ENCODE measurements at places on chromosomes 11 and 22.
A peak's percentile ranks its signal among the peaks of the same experiment; 100 is the strongest.

DNA sequence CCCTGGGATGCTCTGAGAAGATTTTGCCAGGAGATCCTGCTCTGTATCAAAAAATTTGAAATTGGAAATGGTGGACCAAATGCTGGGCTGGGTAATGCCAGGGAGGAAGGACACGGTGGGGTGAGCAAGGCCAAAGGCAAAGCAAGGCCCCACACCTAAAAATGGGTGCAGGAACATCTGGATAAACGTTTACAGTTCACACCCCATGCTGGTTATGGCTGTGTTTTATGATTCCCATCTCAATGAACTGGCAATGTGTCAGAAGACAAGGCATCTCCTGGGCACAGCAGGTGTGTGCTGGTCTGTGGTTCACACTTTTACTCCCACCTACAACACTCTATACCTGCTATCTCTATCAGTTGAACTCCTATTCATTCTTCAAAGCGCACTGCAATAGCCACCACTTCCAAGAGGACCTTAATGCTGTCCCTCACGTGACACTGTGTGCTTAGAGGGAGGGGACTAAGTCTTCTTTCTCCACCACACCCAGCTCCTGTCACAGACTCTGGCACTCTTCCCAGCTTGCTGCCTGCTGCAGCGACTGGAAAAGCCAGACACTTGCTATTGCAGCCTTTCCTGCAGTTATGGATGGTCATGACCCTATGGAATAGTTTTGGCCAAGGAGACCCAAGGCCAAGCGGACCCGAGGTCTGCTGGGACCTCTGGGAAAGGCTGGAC lies 277.5 kb downstream of the CTTN start:
- DNase-seq = no peak

- no peak for DNase-seq
Measured at GRCh38 chr11:23063276-23063675, 203.0 kb upstream of the CCDC179 start.

- no peak for DNase-seq
Measured at GRCh38 chr11:67498544-67498972, 6.6 kb downstream of the PITPNM1 start.

DNA sequence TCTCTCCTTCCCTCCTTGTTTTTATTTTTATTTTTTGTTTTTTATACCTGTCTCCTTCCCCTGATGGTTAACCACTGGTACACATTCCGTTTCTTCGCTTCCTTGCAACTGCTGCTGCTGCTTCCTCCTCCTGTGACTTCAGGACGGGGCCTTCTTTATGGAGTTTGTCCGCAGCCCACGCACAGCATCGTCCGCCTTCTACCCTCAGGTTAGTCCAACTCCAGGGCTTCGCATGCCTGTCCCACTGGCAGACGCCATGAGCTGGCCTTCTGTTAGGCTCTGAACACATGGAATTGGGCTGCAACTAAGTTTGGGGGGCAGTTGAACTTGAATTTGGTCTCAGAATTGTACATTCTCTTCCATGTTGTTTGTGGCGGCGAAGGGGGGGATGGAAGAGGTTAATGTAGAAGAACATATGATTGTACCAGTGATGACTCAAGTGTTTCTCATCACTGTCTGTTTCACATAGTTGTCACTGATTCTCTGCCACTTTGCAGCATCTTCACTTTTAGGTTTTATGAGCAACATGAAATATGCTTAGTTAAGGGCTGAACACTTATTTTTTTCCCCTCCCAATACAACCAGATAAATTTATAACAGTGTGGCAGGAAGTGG lies 83.0 kb upstream of the YWHAH start:
- DNase-seq = no peak

DNA sequence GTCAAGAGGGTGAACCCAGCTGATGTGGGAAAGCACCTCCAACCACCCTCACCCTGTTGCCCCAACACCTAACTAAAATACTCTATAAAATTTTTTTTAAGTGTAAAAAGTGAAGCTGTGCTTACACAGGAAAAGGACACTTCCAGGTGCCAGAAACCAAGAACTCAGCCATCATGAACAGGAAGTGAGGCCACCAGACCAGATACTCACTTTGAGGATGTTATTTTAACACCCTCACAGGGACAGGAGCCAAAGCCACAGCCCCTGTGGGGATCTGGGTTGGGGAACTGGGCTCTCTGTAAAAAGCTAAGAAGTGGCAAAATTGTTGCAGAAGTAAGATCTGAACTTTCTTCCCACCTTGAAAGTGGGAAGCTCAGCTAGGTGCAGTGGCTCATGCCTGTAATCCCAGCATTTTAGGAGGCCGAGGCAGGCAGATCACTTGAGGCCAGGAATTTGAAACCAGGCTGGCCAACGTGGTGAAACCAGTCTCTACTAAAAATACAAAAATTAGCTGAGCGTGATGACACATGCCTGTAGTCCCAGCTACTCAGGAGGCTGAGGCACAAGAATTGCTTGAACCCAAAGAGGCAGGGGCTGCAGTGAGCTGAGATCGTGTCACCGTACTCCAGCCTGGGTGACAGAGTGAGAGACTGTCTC lies 3.8 kb downstream of the RSPH14 start:
- DNase-seq = no peak

DNA sequence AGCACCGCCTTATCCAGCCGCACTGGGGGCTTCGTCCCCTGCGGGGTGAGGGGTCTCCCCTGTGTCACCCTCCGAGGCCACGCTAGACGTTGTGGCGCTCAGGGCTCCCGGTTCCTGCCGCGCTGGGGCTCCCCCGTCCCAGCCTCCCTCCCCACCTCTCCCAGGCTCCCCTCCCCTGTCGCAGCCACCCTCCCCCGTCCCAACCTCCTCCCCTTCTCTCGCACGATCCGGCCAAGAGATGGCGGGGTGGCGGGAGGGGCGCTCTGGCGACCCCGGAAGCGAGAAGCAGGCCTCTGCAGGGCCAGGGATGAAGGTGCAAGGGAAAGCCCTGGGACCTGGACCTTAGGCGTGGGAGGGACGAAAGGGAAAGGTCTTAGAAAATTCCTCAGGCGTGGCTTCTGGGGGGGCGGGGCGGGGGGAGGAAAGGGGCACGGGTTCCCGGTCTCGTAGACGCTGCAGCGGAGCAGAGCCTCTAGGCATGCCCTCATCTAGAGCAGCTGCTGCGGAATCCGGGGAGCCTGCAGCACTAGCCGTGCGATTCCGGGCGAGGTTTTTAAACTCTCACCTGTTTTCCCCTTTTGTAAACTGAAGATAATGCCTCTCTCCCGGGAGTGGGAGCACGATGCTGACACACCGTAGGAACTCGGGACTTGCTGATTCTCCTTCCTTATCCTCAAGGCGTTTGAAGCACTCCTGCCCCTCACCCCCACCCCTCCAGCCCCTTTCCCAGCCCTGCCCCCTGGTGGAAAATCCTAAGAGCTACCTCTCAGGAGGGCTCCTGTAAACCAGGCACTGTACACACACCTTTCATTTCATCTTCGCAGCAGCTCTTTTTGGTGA lies 14.4 kb downstream of the KCNJ5 start:
- no peak for DNase-seq

- no peak for DNase-seq
Measured at GRCh38 chr11:128587415-128587814, at the start of gene ETS1. ETS1 (minus strand) TSS chr11:128587558; CDS start chr11:128573130, 14,428 bp downstream.

DNA sequence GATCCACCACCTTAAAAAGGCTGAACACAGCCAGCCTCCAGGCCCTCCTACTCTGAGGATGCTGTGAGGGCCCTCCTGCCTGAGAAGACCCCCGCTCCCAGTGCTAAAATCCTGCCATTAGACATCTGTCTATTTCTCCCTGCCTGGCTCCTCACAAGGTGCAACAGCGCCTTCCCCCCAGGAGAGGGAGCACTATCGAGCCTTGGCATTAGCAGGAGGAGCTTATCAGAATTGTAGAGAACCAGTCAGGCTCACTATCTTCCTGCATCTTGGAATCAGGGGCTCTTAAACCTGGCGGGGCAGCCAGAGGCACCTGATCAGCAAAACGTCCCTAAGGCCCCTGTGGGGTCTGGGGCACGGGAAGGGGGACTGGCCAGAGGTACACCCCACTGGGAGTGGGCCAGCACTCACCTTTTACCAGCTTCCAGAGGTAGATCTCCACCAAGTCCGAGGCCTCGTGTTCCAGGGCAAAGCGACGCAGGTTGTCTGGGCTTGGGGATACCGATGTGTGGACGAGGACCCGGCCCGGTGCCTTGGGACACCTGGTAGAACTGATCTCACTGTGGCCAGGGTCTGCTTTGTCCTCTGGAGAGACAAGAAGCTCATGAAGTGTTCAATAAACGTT lies 28.7 kb downstream of the CHRDL2 start:
- DNase-seq = no peak

DNA sequence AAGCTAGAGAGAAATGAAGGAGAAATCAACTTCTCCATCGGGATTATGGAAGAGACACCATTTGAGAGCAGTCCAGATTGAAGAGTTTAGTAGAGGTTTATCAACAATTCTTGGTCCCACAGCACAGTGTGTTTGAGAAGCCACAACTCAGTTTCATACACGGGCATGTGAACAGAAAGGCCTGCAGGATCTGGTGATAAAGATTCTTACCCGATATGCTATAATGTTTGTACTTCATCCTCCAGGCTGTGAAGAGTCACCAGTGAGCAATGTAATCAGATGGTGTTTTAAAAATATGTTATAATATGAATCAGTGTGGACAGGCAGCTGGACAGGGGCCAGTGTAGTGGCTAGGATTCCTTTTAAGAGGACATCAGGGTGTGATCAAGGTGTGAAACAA lies 29.7 kb upstream of the VWA5A start:
- no peak for DNase-seq

GRCh38 chr11:126450806-126451205 lies 95.3 kb downstream of the ST3GAL4 start:
- no peak for DNase-seq

DNA sequence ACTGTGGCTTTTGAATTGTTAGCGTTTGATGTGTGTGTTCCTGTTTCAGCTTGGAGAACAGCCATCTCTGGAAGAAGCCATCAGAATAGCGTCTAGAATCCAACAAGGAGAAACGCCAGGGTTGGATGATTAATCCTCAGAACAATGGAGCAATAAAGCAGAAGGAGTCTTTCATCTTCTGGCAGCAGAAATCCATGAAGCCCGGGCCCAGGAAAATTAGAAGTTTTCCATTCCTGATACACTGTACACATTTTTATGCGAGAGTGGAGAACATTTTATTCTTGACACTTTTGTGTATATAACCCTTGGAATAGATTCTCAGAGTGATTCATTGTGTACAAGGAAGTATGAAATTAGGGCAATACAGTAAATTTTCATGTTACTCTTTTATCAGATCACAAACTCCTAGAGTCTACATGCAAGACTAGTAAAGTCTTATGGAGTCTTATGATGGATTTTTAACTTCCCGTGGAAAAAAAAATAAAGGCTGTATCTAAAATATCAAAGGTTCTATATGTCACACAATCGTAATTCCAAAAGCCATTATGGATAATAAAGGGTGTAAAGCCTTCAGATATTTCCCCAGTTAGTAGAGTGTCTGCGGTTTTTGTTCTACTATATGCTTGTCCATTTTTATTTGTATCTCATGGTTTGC lies 45.9 kb upstream of the WEE1 start:
- DNase-seq = no peak

DNA sequence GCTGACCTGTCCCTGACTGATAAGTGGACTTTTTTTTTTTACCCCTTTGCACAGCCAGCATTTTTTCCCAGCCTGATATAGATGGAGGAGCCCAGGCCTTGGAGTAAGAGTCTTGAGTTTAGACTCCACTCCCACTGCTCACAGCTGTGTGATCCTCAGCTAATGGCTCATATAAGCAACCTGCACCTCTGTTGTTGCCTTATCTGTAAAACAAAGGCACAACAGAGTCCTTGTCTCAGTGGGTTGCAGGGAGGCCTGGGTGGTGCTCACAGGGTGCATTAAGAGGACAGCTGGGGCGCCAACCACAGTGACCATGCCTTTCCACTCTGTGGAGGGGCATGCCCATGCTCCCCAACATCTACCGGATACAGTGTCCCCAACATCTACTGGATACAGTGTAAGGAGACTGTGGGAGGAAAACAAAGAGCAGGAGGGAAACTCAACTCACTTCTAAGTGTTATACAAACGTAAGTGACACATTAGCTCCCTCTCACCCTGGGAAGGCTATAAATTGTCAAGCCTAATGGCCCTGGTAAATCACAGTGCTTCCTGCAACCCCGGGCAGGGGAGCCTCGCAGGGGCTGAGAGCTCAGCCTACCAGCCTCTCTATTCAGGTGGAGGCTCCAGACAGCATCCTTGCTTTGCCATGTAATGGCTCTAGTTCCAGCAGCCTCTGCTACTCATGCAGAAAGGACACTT lies 109.5 kb downstream of the TENM4 start:
- DNase-seq = no peak

DNA sequence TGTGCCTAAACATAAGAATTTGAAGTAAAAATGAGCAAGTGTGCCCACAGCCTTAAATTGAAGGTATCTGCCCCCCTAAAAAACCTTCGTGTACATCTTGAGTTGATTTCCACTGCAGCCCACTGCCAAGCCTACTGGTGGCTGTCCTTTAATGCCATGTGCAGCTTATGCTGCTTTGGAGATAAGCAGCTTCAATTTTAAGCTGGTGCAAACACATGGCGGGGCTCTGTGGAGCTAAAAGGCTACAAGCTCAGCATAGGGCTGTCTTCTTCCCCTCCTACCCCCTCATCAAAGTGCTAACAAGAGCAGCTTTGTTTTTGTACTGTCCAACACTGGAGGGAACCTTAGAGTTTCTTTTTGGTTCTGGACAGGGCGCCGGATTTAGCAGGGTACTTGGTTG lies 128.5 kb upstream of the LMO1 start:
- DNase-seq = no peak

GRCh38 chr11:66996609-66997273 lies 21.6 kb downstream of the C11orf86 start:
- DNase-seq = peak; percentile 85

GRCh38 chr22:46031965-46032851 lies 55.2 kb upstream of the WNT7B start:
- peak; percentile 72 for DNase-seq
